ENCODE measurements at places on chromosomes 16 and 17. TPM values are rescaled to one million over a fixed set of nuclear protein-coding genes. Genes with fewer than 3 reads are reported as not detected.

DNA sequence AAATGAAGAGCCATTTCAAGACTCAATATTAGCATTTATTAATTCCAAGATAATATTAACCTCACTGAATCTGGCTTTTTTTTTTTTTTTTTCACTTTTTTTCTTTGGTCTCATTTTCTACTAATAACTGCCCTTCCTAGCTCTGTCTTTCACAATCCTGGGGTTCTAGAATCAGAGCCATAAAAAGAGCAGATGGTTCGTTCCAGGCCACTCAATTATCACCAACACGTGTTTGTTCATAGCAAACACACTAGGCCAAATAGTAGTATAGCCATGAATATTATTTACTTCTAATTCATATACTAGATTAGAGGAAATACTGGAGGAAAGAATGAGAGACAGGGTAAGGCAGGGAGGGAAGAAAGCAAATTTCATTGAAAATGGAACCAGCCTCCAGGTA, 39.8 kb downstream of the TEX2 start:
- H3K4me1 ChIP-seq = peaks cover 31% of the 10 kb centered on the region
- peaks cover 11% of the 10 kb centered on the region for H3K36me3 ChIP-seq
- peak overlapping the region; percentile 21 for H3K27ac ChIP-seq
- H3K4me3 ChIP-seq = no peak overlapping the region

GRCh38 chr17:20189302-20189701, 180.1 kb downstream of the SPECC1 start:
- H3K27ac ChIP-seq = peak overlapping the region; percentile 75
- H3K4me1 ChIP-seq = peaks cover 23% of the 10 kb centered on the region
- H3K27me3 ChIP-seq = no peaks in the 10 kb centered on the region
- no peak for DNase-seq

- H3K27ac ChIP-seq = no peak overlapping the region
- no peak for DNase-seq
- H3K4me1 ChIP-seq = peaks cover 17% of the 10 kb centered on the region
- H3K4me3 ChIP-seq = no peak overlapping the region
- no peaks in the 10 kb centered on the region for H3K36me3 ChIP-seq
Observed at GRCh38 chr17:1930337-1930645, 94.8 kb downstream of the RTN4RL1 start.

GRCh38 chr16:30076276-30076791, 540 bp downstream of the PPP4C start:
- no peak for DNase-seq
- peak overlapping the region; percentile 91 for H3K27ac ChIP-seq
- peaks cover 15% of the 10 kb centered on the region for H3K4me1 ChIP-seq
- H3K4me3 ChIP-seq = peak overlapping the region; percentile 92
- no peaks in the 10 kb centered on the region for H3K27me3 ChIP-seq

GRCh38 chr17:70786081-70786480, 616.7 kb downstream of the KCNJ2 start:
- no peak overlapping the region for H3K4me3 ChIP-seq
- no peak overlapping the region for H3K27ac ChIP-seq
- no peak for DNase-seq
- no peaks in the 10 kb centered on the region for H3K27me3 ChIP-seq
- H3K4me1 ChIP-seq = no peaks in the 10 kb centered on the region

- peaks cover 3% of the 10 kb centered on the region for H3K27me3 ChIP-seq
- no peak overlapping the region for H3K27ac ChIP-seq
- no peak overlapping the region for H3K4me3 ChIP-seq
- H3K36me3 ChIP-seq = peaks cover 4% of the 10 kb centered on the region
- no peak for DNase-seq
Observed at GRCh38 chr16:87306516-87306915, 10.7 kb downstream of the C16orf95 start.

DNA sequence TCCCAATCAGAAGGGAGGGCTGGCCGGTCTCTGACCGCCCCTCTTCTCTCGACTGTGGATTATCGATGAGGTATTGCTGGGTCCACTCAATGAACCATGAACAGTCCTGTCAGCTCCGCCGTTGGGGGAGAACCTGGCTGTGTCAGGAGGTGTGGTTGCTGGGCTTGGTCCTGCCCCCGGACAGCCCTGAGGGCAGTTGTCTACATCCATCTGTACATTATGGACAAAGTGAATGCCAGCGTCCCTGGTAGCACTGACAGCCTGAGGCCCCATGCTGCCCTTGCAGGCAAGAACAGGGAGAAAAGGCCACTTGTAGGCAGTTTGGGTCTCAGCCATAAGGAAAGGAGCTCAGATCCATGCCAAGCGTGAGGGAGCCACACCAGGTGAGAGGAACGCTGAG, 38.9 kb downstream of the ST3GAL2 start:
- no peak overlapping the region for H3K4me3 ChIP-seq
- DNase-seq = no peak
- no peaks in the 10 kb centered on the region for H3K4me1 ChIP-seq
- no peak overlapping the region for H3K27ac ChIP-seq

GRCh38 chr17:41692722-41693521, 4.2 kb downstream of the EIF1 start:
- peaks cover 11% of the 10 kb centered on the region for H3K4me1 ChIP-seq
- no peak overlapping the region for H3K4me3 ChIP-seq
- DNase-seq = no peak
- H3K27me3 ChIP-seq = no peaks in the 10 kb centered on the region
- H3K27ac ChIP-seq = peak overlapping the region; percentile 81
- peaks cover 30% of the 10 kb centered on the region for H3K36me3 ChIP-seq

- peaks cover 30% of the 10 kb centered on the region for H3K36me3 ChIP-seq
- no peak overlapping the region for H3K27ac ChIP-seq
- no peaks in the 10 kb centered on the region for H3K27me3 ChIP-seq
- H3K4me1 ChIP-seq = no peaks in the 10 kb centered on the region
- H3K4me3 ChIP-seq = no peak overlapping the region
Observed at GRCh38 chr16:53187775-53188174, 133.0 kb downstream of the CHD9 start.

EVPL gene
- 0.05 TPM for total RNA-seq

VPS9D1 gene
- total RNA-seq = 17.4 TPM

Data from progenitor cell of endocrine pancreas (in vitro differentiated cells).